ENCODE measurements at places on chromosomes 1 and 21. TPM values are rescaled to one million over a fixed set of nuclear protein-coding genes. Genes with fewer than 3 reads are reported as not detected.

RABGAP1L gene
- 5.6 TPM for total RNA-seq

FCRL1 gene
- total RNA-seq, result not detected

GPR25 gene
- not detected for total RNA-seq

CELA3A gene
- total RNA-seq, result not detected

PRKAA2 gene
- total RNA-seq, result 2.0 TPM

ZC3H12A gene
- total RNA-seq, result 45.0 TPM

SMCP gene
- total RNA-seq, result not detected

ASAP3 gene
- total RNA-seq, result 7.8 TPM

DPT gene
- not detected for total RNA-seq

HFM1 gene
- total RNA-seq, result 0.07 TPM

BRDT gene
- total RNA-seq, result not detected

APCS gene
- 0.08 TPM for total RNA-seq
